Activated effector memory CD4-positive, alpha-beta T cell treated with Interleukin-2 at 50 U/mL for 16 hours (primary cell): ENCODE measurements at places on chromosomes 2 and 18.
A peak's percentile ranks its signal among the peaks of the same experiment; 100 is the strongest.

GRCh38 chr2:192087398-192087958, 107.3 kb downstream of the TMEFF2 start:
- DNase-seq = no peak

GRCh38 chr18:49651033-49651432, 89.2 kb downstream of the LIPG start:
- DNase-seq = no peak

GRCh38 chr2:160210599-160211138, 10.6 kb upstream of the ITGB6 start:
- DNase-seq = peak; percentile 48

- DNase-seq = no peak
Measured at GRCh38 chr2:155266109-155266508, 567.6 kb downstream of the KCNJ3 start.

GRCh38 chr2:108924580-108925251, 64.3 kb downstream of the EDAR start:
- no peak for DNase-seq

DNA sequence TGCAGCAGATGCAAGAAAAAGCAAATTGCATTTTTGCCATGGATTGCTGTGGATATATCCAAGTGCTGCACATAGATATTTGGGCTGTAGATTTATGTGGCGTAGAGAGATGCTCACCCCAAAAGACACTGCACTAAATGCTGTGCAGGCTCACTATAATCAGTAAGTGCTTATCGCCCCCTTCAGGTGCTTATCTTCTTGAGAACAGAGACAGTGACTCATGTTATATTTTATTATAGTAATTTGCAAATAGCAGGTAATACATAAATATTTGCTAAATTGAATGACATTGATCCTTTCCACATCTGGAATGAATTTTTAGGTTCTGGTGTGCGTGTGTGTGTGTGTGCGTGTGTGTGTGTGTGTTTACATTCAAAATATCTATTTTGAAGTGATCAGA, 36.8 kb upstream of the PLEKHM3 start:
- no peak for DNase-seq

DNA sequence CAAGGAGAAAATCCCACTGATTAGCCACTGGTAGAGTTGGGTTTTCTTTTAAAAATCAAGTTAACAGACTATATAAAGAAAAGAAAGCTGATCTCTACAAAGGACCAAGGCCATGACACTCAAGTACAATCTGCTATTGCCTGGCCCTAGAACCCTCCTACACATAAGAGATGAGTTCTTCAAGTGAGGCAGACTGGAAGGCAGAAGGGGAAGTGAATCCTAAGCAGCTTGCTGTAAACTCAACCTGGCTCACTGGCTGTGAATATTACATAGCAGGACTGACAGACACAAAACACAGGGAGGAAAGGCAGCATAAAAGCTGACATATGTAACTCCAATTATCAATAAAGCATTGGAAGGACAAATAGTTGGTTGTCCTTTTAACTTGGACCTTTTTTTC, 65.4 kb downstream of the TRIP12 start:
- DNase-seq = no peak

DNA sequence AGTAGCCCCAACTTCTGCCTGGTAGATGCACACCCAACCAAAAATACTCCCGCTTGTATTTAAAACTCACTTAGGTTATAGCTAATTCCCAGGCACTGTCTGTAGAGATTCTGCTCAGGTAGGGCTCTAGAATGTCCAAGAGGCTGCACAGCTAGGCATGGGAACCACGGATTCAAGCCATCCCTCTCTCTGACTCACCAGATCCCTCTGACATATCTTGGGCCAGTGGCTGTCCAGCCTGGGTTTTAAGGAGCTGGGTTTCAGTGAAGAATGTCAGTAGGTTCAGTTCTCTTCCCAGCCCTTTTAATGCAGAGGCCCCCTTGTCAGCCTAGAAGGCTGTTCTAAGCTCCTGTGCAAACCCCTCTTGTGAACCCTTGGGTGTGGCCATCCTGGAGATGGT, 15.9 kb upstream of the IL1R1 start:
- no peak for DNase-seq
